Astrocyte (in vitro differentiated cells and primary cell): ENCODE measurements at places on chromosomes 16 and 17.

GRCh38 chr17:9368631-9369030 lies 207.0 kb downstream of the STX8 start:
- DNase-seq, result no peak

- DNase-seq, result no peak
These were observed 426.7 kb upstream of the CDH8 start for GRCh38 chr16:62462971-62463370.

DNA sequence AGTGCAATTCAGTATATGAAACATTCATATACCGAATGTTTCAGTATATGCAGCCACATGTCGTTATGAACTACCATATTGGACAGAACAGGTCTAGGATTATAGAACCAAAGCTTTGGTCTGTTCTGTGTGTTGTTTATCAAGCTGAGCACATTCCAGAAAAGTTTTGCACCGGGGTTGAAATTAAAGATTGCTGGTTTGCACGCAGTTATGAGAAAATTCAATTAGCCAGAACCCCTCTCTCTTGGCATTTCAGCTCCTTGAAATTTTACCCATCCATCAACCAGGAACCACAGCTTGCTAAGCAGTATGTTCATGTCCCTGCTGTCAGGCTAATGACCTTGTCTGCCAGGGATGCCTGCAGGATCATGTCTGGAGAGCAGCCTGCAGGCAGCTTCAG lies 9.5 kb downstream of the KRT32 start:
- DNase-seq, result no peak

- DNase-seq, result no peak
These were observed 10.1 kb upstream of the OSGIN1 start for GRCh38 chr16:83942815-83943515.

DNA sequence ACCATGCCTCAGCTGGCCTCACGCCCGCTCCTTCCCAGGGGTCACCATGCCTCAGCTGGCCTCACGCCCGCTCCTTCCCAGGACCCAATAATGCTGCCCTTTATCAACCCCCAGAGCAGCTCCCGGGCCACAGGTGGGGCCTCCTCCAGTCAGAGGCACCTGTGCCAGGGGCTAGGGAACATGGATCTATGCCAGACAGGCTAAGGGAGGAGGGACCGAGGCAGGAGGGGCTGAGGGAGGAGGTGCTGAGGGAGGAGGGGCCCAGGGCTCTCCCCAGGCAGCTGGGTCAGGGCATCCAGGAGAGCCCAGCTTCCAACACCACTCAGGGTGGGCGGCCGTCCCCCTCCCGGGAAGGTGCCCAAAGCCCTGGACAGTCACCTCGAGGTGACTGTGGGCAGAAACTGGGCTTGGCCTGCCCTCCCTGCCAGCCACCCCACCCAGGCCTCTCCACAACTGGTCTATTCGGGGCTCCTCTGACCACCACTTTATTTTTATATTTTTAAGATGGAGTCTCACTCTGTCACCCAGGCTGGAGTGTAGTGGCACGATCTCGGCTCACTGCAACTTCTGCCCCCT lies 19.4 kb downstream of the UTS2R start:
- no peak for DNase-seq

- DNase-seq, result no peak
These were observed 331.3 kb upstream of the EEF2KMT start for GRCh38 chr16:5428932-5429331.

GRCh38 chr16:69276148-69277115 lies 34.7 kb upstream of the VPS4A start:
- peak; percentile 97 for DNase-seq

DNA sequence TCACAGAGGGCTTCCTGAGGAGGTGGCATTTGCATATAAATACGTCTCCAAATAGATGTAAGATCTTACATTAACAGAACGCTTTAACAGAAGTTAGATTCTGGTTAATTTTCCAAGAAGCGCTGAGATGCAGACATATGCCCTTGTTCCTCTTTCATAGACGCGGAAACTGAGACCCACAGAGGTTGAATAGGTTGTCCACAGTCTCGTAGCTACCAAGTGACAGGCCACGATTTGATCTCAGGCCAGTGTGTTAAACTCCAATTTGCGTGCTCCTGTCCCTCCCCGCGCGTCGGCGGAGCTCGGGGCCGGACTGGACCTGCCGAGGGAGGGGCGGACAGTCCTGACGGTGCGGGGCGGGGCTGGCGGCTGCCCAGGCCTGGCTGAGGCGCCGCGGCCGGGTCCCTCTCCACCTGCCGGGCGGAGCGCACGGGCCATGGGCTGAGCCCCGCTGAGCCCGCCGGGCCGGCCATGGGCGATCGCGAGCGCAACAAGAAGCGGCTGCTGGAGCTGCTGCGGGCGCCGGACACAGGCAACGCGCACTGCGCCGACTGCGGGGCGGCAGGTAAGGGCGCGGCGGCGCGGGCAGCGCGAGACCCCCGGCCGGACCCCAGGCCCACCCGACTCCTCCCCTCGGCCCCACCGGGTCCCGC lies at the start of gene ADAP2:
TSS of gene ADAP2 (plus strand) at position 402 of the 653 bp plus-strand sequence. CDS start at position 472, 70 bp downstream.
- DNase-seq, result no peak

DNA sequence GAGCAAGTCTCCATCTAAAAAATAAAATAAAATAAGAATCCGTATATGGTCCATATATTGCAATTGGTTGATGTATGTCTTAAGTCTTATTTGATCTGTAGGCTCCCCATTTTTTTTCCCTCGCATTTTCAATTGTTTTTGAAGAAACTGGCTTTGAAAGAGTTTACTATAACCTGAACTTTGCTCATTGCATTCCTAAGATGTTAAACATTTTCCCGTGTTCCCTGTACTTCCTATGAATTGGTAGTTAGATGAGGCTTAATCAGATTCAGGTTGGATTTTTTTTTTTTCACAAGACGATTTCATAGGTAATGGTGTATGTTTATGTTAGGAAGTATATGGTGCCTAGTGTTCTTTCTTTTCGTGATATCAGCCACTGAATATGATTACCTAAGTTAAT lies 3.3 kb downstream of the LRRC36 start:
- no peak for DNase-seq

DNA sequence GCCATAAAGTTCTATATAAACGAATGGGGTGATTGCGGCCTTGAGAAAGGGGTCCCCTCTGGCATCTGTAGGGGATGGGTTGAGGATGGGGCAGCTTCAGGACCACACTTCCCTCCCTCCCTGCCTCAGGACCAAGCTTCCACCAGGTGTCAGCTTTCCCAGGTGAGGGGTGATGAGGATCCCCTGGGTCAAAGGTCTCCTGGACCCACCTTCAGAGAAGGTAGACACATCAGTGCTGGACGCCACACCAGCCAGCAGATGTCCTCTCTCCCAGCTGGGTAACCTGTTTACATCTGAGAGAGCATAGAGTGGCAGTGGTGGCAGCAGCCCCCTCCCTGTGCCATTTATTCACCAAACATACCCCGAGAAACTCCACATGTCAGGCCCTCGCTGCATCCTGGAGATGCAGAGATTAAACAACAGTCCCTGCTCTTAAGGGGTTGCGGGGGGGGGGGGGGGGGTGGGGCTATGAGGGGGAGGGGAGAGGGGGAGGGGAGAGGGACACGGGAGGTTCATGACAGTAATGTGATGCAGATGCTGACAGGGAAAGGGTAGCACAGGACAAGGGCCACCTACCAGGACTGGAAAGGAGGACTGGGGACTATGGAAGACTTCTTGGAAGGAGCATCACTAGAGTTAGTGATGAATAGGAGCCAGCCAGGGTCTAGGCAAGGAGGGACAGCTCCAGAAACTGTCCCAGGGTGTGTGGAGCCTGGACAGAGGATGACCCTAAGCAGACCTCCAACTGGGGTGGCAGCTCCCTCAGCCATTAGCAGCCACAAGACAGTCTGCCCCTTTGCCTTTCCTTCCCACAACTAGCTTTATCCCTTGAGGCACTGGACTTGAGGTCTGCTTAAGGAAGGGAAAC lies 5.0 kb downstream of the PROCA1 start:
- DNase-seq, result no peak
